Activated CD4-positive, alpha-beta T cell treated with anti-CD3 and anti-CD28 coated beads, Interleukin-2, amount 50 U/mL, for 24 hours (primary cell): ENCODE measurements at places on chromosomes 3 and 15.

DNA sequence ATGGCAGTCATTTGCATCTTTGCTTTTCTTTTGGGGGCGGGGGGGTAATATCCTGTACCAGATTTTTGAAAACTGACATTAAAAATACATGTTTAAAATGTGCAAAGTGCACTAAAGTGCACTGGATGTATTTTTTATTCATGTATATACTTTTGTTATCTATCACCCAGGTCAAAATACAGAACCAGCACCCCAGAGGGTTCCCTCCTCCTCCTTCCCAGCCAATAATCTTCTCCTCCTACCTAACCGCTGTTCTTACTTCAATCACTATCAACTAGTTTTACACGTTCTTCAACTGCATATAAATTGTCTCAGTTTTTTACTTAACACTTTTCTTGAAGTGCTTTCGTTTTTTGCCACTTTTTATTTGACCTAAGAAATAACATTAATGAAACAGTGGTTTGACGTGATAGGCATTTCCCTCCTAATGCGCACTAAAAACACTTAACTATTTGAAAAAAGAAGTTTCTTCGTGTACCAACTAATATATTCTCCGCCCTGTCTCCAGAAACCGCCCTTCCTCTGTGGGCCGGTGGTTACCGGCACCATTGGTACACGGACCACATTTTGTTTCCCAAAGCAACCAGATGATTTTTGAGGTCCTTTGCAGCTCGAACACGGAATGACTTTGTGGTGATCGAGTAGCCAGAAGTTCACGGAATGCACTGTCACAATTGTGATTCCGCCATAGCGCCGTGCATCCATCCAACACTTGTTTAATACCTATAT lies 836 bp upstream of the AKAP13 start:
- peak; percentile 6 for DNase-seq

DNA sequence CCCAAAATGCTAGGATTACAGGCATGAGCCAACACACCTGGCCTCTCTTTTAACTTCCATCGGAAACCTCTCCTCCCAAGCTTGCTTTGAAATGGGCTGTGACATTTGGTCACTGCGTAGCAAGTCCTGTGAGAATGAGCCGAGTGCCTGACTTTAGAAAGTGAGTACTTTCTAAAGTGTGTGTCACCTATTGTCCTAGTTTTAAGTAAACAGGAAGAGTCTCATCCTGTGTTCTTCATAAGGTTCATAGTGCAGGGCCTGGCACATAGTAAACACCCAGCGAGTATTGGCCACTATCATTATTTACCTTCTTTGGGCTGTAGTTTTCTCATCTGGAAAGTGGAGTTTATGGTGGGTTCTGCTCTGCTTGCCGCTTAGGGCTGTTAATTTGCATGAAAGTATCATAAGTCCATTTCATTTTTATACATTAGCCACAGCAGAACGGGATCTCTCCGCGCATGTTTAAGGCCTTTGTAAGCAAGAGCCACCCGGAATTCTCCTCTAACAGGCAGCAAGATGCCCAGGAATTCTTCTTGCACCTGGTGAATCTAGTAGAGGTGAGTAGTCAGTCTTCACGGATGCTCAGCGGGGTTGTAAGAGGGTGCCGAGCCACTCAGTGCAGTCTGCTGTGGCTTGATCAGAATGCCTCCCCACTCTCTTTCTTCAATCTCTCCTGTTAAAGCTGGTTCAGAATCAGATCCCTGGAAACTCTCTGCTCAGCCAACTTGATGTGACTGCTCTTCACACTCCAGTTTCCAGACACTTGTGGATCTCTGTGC lies 87.2 kb downstream of the USP13 start:
- no peak for DNase-seq

- DNase-seq: no peak
Observed at GRCh38 chr15:33074942-33075341, 119.6 kb downstream of the FMN1 start.

GRCh38 chr3:36524560-36524959 lies 144.3 kb downstream of the STAC start:
- DNase-seq: no peak

DNA sequence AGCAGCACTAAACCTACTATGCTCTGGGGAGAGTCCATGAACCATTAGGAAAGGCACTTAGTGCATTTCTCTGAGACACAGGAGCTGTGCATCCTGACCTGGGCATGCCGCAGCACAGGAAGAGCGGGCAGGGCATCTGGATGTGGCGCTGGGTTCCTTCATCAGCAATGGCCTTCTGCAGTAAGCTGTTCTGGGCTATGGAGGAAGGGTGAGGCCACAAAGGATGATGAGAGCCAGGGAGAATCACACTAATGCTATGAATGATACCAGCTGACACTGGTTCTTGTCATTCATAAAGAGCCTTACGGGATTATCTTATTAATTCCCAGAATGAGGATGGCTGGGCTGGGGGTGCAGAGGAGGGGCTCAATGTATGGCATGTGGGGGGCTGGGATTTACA lies 12.7 kb upstream of the SCN10A start:
- DNase-seq: no peak

- DNase-seq: no peak
Observed at GRCh38 chr3:75768303-75769017, 16.9 kb downstream of the ZNF717 start.

DNA sequence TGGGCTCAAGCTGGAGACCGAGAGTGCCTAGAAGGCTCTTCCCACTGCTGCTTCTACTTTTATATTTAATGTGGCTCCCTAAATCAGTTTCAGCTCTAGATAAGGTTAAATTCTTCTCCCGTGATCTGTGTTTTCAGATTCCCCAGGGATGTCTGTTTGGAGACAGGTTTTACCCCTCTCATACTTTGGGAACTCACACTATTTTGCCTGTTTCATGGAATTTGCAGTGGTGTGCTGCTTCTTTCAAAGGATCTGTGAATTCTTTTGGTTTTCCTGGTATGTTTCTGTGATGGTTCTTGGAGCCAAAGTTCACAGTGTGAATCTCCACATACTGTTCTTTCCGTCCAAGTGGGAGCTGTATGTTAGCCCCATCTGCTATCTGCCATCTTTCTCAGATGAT lies 238.3 kb upstream of the SLITRK3 start:
- no peak for DNase-seq

DNA sequence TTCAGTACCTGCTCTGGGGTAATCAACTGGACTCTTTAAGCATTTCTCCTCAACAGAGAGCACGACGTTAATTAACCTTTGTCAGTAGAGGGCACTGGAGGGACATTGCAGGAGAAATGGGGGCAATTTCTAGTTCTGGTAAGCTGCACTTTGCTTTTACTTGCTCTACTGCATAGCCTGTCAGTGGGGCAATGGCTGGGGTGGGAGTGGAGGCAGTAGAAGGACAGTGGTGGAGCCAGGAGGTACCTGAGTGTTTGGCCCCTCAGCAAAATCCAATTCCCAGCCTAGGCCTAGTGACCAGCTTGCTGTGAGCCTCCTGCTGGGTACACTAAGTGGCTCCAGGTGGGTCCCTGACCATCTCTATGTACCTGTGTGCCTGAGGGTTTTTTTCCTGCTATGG lies 18.3 kb upstream of the MED12L start:
- no peak for DNase-seq

DNA sequence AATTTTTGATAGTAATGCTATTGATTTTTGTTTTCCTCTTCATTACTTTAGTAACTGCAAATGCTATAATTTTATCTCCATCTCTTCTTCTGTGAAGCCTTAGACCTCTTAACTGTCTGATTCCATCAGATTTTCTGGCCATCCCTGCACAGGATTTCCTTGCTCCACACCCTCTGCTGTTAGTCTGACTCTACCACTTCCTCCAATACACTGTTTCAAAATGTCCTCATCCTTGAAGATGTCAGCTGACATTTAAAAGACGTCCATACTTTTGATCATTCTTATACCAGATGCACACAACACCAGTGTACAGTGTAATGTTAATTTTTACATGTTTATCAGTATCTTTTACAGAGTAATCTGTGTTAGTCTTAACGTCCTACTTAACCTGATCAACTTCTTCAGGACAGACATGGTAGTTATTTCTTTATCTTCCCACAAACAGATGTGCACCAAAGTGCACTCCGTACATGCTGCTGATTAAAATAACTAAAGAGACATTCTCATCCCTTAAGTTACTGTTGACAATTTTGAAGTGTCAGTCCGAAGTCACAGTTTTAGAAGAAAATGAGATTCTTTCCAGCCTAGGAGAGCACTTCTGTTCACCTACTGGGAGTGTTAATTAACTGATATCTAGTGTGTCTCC lies 102.4 kb upstream of the RASGRP1 start:
- DNase-seq: no peak

DNA sequence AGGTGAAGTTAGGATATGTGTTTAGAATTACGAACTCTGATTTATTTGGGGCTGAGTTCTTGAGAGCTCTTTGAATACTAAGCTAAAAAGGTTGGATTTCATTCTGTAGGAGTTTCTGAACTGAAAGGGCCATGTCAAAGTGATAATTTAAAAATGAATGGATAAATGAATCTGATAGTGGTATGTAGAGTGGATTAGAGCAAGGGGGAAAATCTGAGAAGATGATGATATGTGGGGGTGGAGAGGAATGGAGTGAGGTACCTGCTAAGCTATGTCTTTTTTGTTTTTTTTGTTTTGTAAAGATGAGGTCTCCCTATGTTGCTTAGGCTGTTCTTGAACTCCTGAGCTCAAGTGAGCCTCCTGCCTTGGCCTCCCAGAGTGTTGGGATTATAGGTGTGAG lies 44.6 kb upstream of the SLC22A13 start:
- DNase-seq: no peak

DNA sequence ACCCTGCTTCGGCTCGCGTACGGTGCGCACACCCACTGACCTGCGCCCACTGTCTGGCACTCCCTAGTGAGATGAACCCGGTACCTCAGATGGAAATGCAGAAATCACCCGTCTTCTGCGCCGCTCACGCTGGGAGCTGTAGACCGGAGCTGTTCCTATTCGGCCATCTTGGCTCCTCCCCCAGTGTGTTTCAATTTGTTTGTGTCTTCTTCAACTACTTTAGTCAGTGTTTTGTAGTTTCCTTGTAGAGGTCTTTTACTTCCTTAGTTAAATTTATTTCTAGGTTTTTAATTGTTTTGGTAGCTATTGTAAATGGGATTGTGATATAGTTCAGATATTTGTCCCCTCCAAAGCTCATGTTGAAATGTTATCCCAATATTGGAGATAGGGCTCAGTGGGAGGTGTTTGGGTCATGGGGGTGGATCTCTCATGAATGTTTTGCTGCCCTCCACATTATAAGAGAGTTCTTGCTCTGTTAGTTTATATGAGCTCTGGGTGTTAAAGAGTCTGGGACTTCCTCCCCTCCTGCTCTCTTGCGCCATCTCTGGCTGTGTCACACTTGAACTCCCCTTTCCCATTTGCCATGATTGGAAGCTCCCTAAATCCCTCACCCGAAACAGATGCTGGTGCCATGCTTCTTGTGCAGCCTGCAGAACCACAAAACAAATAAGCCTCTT lies 304.4 kb downstream of the DOCK3 start:
- no peak for DNase-seq

GRCh38 chr3:143242101-143242500 lies 122.5 kb downstream of the CHST2 start:
- DNase-seq: no peak

DNA sequence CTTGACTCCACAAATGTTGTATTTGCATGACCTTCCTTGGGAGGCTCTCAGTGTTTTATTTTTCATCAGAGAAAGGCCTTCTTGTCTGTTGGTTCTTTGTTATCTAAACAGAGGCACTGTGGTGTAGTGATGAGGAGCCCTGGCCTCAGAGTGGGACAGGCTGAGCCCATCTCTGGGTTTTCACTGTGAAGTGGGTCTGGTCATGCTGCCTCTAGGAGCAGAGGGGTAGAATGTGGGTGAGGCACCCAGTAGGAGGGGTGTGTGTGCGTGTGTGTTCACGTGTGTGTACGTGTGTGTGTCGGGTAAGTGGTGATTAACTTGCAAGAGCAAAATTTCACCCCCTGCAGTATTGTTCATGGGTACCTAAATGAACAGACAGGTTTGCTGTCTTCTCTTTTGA lies 14.4 kb downstream of the KLF13 start:
- DNase-seq: no peak

DNA sequence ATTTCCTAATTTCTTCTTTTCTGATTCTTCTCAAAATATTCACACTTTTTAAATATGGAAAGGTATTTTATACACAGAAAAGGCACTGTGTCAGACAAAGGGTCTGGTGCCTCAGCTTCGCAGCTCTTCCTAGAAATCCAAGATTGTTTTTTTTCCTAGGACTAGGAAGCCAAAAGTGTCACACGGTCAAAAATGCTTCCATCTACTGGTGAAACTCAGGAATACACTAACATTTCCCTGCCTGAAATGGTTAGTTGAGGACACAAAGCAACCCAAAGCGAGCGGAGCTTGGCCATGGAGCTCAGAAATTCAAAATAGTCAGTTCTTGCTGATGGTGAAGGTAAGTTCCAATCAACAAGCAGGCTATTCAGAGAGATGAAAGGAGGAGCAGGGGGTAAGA lies 426.5 kb upstream of the RASGRP1 start:
- DNase-seq: no peak

DNA sequence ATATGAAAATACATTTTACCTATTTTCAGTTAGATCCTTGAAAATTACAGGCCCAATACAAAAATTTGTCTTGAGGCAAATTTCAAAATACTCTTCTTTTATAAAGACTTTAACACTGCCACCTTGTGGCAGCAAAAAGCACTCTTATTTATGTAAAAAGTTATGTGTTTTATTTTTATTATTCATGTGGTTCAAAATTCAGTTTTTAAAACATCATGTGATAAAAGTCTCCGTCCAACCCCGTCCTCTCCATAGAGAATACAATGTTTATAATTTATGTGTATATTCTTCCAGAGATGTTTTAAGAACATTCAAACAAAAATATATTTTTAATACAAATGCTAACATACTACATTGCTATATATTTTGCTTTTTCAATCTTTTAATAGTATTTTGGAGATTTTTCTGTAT lies 36.9 kb upstream of the TRIM59 start:
- no peak for DNase-seq

DNA sequence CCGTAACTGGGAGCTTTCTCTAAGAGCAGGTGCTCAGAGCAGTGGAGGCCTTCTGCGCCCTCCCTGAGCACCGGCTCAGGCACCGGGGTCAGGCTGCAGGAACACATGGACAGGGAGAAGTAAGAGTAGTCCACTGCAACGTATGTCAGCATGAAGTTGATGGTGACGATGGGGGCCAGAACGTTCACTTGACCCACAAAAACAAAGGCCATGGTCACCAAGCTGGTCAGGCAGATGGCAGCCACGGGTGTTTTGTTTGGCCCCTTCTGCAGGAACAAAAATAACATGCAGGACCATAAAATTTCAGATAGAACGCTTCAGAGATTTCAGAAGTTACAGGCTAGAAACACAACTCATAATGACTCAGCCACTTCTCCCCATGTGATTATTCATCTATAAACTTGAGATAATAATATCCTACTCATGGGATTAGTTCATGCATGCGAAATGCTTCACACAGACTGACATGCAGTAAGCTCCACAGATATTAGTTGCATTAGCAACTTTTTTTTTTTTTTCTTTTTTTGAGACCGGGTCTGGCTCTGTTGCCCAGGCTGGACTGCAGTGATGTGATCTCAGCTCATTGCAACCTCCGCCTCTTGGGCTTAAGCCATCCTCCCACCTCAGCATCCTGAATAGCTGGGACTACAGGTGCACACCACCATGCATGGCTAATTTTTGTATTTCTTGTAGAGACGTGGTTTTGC lies 52.2 kb upstream of the HEG1 start:
- no peak for DNase-seq
